Panc1 (cell line): ENCODE measurements at places on chromosomes 5 and 9.

- no peak for DNase-seq
Measured at GRCh38 chr5:64149268-64149667, 16.4 kb upstream of the RNF180 start.

DNA sequence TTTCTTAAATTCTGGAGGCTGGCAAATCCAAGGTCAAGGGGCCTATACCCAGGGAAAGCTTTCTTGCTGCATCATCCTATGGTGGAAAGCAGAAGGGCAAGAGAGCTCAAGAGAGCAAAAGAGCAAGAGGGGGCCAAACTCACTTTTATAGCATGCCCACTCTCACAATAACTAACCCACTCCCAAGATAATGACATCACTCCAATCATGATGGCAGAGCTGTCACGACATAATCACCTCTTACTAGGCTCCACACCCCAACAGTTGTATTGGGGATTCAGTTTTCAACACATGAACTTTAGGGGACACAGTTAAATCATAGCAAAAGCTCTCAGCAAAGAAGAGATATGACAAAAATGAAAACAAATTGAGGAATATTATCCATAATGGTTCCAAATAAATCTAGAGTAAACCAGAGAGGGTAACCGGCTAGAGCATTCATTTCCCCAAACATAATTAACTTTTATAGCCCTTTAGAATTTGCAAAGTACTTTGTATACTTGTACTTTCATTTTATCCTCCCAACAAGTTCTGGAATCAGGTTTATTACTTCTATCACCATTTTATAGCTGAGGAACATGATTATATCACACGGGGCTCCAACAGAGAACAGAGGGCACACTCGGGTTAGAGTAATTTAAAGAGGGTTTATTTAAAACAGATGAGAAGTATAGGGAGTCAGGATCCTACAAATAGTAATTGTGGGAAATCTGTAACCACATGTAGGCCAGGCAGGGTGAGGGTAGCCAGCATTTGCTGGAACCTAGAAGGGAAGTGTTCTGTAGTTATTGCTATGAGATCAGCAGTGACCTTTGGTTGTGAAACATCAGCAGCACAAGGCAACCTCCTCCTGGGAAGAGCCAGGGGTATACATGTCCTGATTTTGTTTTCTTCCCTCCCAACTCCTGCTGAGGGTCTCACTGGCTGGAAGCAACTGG lies 7.2 kb upstream of the TARS1 start:
- DNase-seq = no peak

- no peak for DNase-seq
Measured at GRCh38 chr5:37665272-37665671, 174.6 kb downstream of the GDNF start.

DNA sequence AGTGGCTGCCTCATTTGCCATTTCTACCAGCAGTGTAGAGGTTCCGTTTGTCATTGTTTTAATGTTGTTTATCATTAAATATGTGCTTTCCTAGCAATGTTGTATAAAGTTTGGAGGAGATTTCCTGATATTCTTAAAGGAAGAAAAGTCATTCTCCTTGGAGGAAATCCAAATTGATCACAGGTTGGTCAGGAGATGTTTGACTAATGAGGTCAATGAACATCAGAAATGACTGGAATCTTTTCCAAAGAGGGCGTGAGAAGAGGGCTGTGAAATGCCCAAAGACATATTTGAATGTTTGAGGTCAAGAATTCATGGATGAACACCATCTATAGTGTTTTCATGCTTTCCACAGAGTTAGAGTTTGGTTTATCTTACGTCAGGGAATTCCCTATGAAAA lies 471.3 kb downstream of the MAT2B start:
- DNase-seq = no peak

DNA sequence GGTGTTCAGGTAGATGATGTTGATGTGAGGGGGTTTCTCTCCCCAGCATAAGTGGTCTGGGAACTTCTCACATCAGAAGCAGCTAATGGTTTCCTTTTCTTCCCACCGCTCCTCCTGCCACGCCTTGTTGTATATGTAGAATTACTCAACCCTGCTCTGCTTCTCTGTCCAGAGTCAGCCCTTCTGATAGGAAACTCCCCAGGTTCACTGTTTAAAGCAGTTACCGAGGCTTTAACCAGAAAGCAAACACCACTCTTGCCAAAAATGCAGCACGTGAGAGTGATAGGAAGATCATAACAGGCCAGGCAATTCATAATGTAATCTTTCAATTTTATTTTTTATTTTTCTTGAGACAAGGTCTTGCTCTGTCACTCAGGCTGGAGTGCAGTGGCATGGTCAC lies 10.5 kb upstream of the TMEM252 start:
- DNase-seq = no peak

- DNase-seq = no peak
Measured at GRCh38 chr5:4244306-4244705, 648.7 kb downstream of the IRX1 start.

- DNase-seq = no peak
Measured at GRCh38 chr9:106962615-106963363, 99.8 kb downstream of the ZNF462 start.

- DNase-seq = no peak
Measured at GRCh38 chr9:135888766-135889394, 18.5 kb downstream of the CAMSAP1 start.

GRCh38 chr5:128673411-128673957 lies 135.4 kb upstream of the FBN2 start:
- DNase-seq = no peak

DNA sequence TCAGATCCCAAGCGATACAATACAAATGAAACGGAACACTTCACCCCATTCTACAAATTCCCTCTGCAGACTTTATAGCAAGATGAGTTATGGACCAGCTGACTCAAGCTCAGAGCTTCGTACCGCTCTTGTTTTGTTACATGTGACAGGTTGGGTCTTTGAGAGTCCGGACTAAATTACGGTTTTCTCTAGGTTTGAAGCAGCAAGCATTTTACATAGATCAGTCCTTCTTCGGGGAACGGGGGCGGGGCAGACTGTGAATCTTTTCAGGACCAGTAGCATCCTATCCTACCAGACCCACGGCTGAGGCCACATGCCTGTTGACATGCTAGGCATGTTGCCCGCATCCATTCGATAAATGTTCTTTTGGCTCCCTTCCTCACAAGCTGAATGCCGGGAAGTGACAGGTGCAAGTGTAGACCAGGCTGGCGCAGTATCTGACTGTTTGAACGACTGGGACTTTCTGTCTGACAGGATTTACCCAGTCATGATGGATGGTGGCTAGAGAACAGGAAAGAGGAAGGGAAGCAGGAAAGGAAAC lies 811.0 kb upstream of the GRAMD2B start:
- DNase-seq = no peak

DNA sequence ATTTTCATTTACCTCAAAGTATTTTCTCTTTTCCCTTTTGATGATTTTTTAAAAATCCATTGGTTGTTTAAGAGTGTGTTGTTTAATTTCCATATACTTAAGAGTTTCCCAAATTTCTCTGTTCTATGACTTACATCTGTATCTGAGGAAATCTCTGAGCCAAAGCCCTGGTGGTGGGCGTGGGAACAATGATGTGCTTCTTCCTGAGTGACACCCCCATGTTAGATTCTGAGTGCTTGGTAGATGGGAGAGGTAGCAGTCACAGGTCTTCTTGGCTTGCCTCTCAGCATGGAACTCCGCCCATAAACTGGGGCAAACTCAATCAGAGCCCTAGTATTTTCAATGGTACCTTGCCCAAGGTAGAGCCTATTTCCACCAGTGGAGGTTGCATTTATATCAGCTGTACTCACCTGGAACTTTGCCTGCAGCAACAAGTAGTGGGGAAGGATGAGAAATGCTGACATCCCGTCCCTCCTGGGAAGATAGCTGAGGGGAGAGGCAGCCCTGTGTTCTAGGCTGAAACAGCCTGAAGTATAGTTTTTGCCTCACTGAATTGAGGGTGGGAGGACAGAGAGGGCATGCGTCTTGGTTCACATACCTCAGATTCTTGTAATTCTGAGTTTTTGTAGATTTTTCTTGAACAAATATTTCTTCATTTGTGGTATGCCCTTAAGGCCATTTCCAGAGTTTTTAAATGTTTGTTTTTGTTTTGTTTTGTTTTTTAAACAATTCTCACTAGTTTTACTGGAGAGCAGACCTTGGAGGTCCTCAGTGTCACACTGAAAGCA lies 26.4 kb downstream of the C9orf43 start:
- no peak for DNase-seq

DNA sequence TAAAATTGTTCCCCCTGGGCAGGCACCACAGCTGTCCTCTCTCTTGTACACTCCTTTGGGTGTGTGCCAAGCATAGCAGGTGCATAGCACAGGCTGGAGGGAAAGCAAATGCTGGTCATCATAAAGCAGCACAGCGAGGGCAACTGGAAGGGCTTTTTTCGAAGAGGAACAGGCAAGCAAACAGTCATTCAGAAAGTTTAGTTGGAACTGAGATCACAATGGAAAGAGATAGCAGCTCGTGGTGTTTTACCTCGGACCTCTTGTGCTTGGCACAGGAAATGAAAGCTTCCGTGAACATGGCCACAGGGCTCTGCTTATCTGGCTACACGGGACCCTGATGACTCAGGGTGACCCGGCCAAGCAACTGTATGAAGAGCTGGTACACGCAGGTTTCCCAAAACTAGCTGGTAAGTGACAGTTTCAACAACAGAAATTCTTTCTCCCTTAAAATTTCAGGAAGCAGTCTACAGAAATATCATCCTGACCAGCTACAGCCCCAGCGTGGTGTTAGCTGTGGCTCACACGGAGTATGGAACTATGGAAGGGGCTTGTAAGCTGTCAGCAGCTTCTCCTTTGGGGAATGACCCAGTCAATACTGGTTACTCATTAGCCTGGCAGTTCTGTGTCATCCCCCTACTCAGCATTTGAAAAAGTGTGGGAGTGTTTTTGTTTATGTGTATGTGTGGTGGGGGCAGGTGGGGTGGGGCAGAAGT lies 48.1 kb downstream of the POC5 start:
- DNase-seq = no peak

DNA sequence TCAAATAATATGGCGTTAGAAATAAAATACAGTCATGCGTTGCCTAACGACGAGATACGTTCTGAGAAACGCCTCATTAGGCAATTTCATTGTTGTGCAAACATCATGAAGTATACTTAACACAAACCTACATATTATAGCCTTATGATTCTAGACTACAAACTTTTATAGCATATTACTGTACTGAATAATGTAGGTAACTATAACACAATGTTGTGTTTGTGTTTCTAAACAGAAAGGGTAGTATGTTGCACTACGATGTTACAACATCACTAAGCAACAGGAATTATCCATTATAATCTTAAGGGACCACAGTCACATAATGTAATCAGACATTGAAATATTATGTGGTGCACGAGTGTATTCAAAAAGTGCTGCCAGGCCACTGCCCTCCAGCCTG lies 3.0 kb upstream of the SMC2 start:
- DNase-seq = no peak

- DNase-seq = no peak
Measured at GRCh38 chr5:54362992-54363625, 52.7 kb upstream of the ARL15 start.

GRCh38 chr9:28289746-28290145 lies 716.5 kb upstream of the C9orf72 start:
- DNase-seq = no peak

DNA sequence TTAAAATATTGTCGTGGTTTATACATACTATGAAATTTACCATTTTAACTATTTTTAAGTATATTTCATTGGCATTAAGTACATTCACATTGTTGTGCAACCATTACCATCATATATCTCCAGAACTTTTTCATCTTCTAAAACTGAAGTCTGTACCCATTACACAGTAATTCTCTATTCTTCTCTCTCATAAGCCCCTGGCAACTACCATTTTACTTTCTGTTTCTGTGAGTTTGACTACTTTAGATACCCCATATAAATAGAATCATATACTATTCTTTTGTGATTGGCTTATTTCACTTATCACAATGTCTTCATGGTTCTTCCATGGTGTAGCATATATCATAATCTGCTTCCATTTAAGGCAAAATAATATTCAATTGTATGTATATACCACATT lies 30.3 kb downstream of the NDUFS4 start:
- DNase-seq = no peak

DNA sequence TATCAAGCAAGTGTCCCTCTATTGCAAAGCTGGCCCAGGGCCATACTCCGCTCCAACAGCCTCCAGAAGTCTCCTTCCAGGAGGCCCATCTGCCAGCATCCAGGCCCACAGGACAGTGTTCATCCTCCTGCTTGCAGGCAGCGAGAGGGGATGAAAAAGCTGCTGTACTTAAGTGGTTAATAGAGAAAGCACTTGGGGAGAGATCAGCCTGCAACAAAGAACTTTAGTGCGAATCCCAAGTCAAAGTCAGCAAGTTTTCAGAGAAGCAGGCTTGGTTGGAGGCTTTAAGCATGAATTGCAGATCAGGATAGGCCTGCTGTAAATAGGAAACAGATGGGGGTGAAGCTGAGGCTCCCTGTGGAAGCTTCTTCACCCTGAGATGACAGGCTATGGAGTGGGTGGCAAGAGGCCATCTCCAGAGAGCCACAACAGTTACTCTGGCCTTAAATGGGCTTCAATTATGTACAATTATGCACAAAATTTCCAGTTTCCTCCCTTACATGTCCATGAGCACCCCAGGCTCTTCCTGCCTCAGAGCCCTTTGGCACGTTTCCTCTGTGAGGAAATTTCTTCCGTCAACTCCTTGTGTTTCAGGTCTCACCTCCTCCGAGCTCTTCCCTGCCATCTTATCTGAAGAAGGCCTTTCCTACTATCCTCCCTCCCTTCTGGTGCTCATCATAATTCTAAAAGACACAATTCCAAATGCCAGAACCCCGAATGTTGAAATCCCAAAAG lies 98.0 kb upstream of the NR3C1 start:
- no peak for DNase-seq

DNA sequence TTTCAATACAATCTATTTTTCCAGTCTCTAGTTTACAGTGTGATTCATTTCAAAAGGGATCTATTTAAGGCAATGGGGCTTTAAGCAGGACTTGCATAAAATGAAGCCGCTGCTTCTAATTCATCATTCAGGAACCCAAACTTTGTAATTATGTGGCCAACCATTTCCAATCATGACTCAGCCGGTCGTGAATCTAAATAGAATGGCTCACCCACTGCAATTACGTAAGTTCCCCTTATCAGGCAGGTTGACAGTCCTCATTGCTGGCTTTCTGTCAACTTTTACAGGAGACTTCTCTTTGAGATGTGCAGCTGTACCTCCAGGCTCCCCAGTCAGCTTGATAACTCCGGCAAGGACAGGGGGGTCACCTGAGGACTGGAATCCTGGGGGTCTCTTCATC lies 152.8 kb upstream of the DAP start:
- no peak for DNase-seq

- DNase-seq = no peak
Measured at GRCh38 chr5:170221327-170221741, 11.5 kb upstream of the C5orf58 start.

GRCh38 chr5:33441241-33442177 lies 744 bp downstream of the TARS1 start:
- DNase-seq = no peak

- DNase-seq = no peak
Measured at GRCh38 chr9:97373331-97373730, 38.6 kb upstream of the TDRD7 start.

DNA sequence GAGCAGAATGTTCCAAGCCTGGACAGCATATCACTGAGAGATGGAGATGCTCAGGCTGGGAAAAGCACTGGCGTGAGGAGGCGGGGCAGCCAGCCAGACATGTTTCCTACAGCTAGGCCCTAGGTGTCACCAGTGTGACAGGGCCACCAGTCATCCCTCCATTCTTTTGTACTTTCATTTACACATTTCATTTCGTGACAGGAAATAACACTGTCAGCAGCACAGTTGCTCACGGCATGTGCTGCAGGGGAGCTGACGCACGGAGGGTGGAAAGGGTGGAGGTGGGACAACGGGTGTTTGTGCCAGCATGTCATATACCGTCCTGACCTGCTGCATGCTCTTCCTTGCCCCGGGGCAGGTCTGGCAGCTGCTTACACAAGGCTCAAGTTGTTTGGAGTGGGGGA lies 14.8 kb upstream of the CEMIP2 start:
- no peak for DNase-seq
